ENCODE measurements at places on chromosomes 6 and 20. TPM values are rescaled to one million over a fixed set of nuclear protein-coding genes. Genes with fewer than 3 reads are reported as not detected.

The PRSS35 gene
- not detected for total RNA-seq

The ELOVL2 gene
- 0.04 TPM for total RNA-seq

The SLC17A1 gene
- total RNA-seq, result not detected

The MYBL2 gene
- total RNA-seq, result 17.1 TPM

The ELOVL4 gene
- total RNA-seq, result 6.8 TPM

The PAX1 gene
- not detected for total RNA-seq

The SERINC1 gene
- total RNA-seq, result 46.0 TPM

The VIP gene
- total RNA-seq, result not detected
